Fibroblast of skin of left biceps (primary cell): ENCODE measurements at places on chromosomes 5 and 9.

GRCh38 chr5:10149911-10150310, 99.8 kb downstream of the ATPSCKMT start:
- DNase-seq = no peak

GRCh38 chr5:134174841-134175839, 1.6 kb downstream of the SKP1 start:
- no peak for DNase-seq

GRCh38 chr5:176662371-176663333, 15.4 kb downstream of the TSPAN17 start:
- no peak for DNase-seq

GRCh38 chr5:509611-510185, 14.6 kb downstream of the SLC9A3 start:
- no peak for DNase-seq

DNA sequence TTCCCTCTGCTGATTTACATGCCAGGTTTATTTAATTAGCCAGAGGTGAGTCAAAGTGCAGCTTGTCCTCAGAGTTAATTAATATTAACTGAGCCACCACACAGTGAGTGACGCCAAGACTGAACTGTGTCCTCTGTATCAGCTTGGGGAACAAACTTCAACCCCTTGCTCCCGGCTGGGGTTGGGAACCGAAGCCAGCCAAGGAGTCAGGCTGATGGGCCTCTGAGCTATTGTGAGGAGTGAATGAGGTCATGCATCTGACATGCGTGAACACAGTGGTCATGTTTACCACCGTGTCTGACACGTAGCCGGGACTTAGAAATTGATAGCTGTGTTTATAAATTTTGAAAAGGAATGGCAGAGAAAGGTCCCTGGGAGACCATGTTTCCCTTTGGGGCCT, 17.1 kb downstream of the IGIP start:
- no peak for DNase-seq

DNA sequence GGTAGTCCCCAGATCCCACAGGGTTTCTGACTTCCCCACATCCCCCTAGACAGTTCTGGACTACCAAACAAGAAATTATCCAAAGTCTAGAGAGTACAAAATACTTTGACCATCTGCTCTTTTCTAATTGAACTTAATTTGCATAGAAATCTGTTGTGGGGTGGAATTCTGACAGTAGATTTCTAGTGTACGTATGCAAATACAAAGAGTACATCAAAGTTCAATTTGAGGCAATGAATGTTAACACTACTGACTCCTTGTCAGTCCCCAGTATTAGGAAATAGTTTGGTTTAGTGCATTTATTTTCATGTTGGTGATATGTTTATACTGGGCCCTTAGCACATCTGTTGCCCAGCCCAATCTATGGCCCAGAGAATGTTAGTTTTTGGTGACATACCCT, 292.6 kb downstream of the CETN3 start:
- DNase-seq = no peak

- no peak for DNase-seq
Measured at GRCh38 chr5:10250806-10251276, 761 bp downstream of the CCT5 start.

GRCh38 chr9:131624636-131625507, 79.5 kb downstream of the PRRT1B start:
- no peak for DNase-seq

DNA sequence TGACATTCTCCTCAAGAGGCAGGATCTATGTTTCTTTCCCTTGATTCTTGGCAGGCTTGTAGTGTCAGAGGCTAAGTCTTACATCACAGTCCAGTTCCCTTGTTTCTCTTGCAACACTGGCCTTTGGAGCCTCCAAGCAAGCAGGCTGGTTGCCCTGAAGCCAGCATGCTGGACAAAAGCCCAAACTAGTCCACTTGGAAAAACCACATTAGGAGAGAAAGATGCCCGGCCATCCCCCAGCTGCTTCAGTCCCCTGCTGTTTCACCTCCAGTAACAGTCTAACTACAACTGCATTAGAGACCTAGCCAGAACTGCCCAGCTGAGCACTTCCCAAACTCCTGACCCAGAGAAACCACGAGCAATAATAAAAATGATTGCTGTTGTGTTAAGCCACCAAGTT, 87.6 kb downstream of the ADAMTS6 start:
- peak; percentile 62 for DNase-seq

GRCh38 chr5:35672995-35673394, 55.3 kb downstream of the SPEF2 start:
- no peak for DNase-seq

DNA sequence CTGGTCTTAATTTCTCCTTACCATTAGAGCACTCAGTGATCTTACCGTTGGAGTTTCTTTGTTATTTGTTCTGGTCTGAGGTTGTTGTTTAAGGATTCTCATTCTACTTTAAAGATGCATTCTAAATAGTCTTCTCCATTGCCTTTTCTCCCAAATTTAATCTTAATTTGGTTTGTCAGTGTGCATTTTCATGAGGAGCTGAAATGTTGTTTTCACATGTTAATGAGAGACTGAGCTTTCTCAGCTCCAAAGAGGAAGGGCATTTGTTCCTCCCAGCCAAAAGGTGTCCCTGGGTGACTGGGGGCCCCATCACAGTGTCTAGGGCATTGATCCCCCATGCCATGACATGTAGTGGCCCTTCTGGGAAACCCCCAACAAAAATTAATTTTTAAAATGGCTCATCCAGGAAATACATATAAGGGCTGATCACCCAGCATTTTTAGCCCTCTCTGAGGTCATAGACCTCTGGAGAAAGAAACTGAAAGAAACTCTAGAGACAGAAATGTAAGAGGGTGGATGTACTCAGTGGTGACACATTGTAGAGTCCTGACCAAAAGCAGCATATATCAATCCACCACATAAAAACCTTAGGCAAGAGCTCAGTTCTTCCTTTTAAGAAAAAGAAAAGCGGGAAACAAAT, 240.4 kb upstream of the RAI14 start:
- no peak for DNase-seq

GRCh38 chr5:41433552-41434181, 76.7 kb downstream of the PLCXD3 start:
- DNase-seq = no peak

GRCh38 chr9:109206670-109207069, 39.6 kb upstream of the FRRS1L start:
- DNase-seq = no peak

GRCh38 chr5:72294473-72294872, 25.6 kb downstream of the MRPS27 start:
- DNase-seq = no peak

DNA sequence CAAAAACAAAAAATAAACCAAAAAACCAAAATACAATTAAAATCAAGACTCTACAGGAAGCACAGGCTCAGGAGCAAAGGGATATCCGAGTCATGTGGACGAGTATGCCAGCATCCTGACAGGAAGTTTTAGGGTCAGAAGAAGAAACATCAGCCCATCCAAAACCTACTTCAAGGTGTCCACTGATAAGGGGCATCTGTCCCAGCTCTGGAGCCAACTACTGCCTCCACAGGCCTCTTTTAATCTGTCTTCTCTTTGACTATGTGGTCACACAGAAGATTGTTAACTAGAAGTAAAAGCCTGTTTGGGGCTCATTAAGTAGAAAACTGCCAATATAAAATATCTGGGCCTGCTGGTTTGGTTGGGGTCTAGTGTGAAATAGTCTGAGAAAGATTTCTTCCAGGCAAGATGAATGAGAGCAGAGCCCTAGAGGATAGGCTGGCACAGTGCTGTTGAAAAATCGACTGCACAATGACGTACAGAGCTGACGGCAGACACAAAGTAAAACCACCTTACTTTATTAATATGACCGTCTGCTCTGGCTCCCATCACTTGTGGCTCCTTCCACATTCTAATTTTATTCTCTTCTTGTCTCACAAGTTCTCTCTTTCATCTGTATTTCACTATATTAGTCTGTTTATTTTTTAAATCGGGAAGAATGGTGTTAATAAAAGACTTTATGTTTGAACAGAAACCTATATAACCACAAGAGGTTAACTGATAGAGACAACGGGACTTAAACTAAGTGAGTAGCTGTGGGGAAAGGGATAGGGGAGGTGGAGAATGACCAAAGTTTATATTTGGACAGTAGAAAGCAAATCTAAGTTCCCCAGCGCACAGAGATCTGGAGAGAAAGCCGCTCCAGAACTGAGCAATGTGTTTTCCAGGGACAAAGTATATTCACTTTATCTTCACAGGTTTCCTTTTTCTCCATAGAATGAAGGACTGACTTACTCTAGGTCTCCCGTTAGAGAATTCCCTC, 22.9 kb upstream of the MSH3 start:
- DNase-seq = no peak

- no peak for DNase-seq
Measured at GRCh38 chr5:168796000-168796399, 216.8 kb upstream of the PANK3 start.

DNA sequence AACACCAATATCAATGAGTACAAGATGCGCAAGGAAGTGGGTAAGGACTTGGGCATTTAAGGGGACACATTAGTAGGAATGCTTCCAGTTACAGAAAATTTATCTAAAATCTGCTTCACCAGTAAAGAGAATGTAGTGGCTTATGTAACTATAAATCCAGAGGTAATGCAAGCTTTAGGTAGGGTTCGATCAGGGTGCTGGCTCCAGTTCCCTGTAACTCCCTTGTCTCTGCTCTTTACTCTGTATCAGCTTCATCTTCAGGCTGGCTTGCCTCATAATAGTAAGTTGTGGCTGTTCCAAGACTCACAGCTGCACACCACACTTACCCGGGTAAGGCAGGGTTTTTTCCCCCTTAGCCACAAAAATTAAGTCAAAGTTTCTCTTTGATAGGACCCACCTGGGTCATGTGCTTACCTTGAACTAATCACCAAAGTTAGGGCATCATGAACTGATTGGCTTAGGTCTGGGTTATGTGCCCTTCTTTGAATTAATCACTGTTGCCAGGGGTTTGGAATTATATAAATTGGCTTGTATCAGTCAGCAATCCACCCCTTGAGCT, 35.5 kb downstream of the ARHGEF37 start:
- DNase-seq = no peak

- peak; percentile 93 for DNase-seq
Measured at GRCh38 chr9:76818271-76818670, 54.0 kb downstream of the PCA3 start.

DNA sequence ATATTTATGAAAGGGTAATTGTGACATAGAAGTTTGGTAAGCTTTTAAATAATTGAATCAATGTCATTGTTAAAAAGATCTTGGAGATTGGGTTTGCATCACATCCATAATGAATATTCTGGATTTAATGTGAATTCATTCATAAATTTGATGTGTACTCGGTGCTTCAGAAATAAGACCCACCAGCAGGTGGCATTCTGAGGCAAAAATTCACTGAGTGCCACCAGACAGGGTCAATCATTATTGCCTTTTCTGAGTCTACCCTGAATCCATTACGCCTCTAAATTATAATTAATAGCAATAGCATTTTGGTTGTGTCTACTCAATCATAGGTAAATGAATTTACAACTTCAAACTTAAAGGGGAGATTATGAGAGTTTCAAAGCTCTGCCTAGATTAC, 1.0 kb downstream of the TRPC7 start:
- DNase-seq = no peak

GRCh38 chr5:171640480-171640879, 145.1 kb upstream of the SMIM23 start:
- DNase-seq = no peak

GRCh38 chr5:113508756-113509155, 4.7 kb upstream of the YTHDC2 start:
- no peak for DNase-seq

DNA sequence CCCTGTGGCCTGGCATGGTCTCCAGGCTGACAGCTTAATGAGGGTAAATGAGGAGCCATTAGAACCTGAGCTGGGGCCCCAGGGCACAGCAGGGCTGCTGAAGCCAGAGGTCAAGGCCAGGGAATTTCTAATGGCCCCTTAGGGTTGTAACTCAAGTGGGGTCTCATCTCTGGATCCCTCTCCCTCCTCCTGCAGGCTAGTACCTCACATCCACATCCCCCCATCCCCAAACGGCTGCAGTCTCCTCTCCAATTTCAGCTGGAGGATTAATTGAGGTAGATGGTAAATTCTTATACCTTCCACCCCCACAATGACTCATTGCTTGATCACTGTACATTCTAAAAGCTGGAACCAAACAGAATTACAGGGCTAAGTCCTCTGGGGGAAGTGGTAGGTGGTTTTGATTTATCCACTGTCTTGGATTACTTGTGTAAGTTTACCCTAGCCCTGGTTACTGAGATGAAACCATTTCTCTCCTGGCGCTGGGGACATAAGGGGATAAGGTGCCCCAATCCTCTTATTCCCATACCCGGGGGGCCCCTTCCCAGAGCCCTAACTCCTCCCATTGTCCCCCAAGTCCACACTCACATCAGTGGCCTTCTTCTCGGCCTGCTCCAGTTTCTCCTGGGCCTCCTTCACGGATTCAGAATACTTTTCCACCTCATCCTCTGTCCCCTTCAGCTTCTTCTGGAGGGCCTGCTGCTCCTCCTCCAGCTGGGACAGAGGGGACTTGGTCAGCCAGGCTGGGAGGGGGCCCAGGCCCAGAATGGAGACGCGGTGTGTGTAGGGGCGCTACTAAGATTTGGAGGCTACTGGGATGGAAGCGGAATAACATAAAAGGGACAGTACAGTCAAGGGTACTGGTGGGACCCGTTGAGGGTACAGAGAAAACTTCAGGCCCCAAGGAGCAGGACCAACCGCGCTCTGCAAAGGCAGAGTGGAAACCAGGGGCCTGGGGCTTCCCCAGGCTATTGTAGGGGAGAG, 875 bp downstream of the TPM2 start:
- DNase-seq = peak; percentile 67

GRCh38 chr5:9932770-9933169, 302.6 kb upstream of the TAS2R1 start:
- peak; percentile 54 for DNase-seq

DNA sequence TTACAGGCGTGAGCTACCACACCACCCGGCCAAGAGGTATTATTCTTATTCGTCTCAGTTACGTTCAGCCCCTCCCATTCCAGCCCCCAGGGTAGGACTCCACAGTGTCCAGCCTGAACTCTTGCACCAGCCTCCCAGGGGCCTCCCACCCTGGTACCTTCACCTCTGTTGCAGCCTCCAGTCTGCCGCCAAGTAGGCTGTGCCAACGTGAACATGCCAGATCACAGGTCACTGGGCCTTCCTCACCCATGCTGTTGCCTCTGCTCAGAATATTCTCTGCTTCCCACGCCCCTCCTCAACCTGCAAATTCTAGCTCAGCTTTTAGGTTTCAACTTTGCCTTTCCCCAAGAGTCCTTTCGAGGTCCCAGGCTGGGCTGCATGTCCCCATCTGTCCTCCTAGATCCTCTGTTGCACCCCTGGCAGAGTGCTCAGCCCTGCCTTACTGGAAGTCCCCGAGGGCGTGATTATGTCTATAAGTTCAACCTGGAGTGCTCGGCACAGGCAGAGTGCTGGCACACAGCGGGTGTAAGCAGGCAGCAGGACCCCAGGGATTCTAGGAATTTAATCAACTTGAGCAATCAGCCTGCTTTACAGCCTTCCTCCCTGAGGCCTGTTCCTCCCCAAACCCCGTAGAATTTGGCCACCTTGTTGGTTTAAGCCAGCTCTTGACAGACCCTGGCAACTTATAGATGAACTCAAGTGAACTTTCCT, 13.1 kb upstream of the STXBP1 start:
- no peak for DNase-seq

GRCh38 chr5:45385321-45386058, 310.7 kb downstream of the HCN1 start:
- peak; percentile 20 for DNase-seq

- DNase-seq = no peak
Measured at GRCh38 chr5:1005249-1005851, 3.3 kb upstream of the NKD2 start.

- no peak for DNase-seq
Measured at GRCh38 chr5:169015991-169016390, 284.9 kb downstream of the SLIT3 start.

- DNase-seq = no peak
Measured at GRCh38 chr5:106017243-106017857, 1653.4 kb downstream of the EFNA5 start.
